Upper lobe of left lung (tissue), 6 donors: ENCODE measurements at places on chromosomes 1 and 21.

DNA sequence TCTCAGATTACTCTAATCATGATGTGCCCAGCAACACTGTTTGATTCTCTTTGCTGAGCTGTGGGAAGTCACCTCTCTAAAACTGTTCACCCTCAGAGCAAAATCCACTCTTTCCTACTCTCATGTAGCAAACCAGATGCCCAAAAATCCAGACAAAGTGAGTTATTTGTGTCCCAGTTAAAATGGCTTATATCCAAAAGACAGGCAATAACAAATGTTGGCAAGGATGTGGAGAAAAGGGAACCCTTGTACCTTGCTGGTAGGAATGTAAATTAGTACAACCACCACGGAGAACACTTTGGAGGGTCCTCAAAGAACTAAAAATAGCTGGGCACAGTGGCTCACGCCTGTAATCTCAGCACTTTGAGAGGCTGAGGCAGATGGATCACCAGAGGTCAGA is 384.0 kb downstream of the HHIPL2 start:
- no peak for DNase-seq
- no peaks in the 10 kb centered on the region for H3K27me3 ChIP-seq
- no peak overlapping the region for H3K27ac ChIP-seq
- no peak overlapping the region for H3K4me3 ChIP-seq
- H3K36me3 ChIP-seq: no peaks in the 10 kb centered on the region

GRCh38 chr1:186033847-186034271 is 299.7 kb downstream of the HMCN1 start:
- H3K36me3 ChIP-seq: no peaks in the 10 kb centered on the region
- no peak for DNase-seq
- no peaks in the 10 kb centered on the region for H3K4me1 ChIP-seq
- peak overlapping the region; percentile 7 for H3K27ac ChIP-seq

GRCh38 chr1:34050709-34051485 is 114.1 kb downstream of the CSMD2 start:
- no peaks in the 10 kb centered on the region for H3K27me3 ChIP-seq
- H3K27ac ChIP-seq: no peak overlapping the region
- DNase-seq: no peak
- H3K4me3 ChIP-seq: no peak overlapping the region

GRCh38 chr1:68143633-68144032 is 88.7 kb downstream of the WLS start:
- H3K4me1 ChIP-seq: peaks cover 19% of the 10 kb centered on the region
- no peaks in the 10 kb centered on the region for H3K36me3 ChIP-seq
- H3K4me3 ChIP-seq: no peak overlapping the region
- DNase-seq: no peak

DNA sequence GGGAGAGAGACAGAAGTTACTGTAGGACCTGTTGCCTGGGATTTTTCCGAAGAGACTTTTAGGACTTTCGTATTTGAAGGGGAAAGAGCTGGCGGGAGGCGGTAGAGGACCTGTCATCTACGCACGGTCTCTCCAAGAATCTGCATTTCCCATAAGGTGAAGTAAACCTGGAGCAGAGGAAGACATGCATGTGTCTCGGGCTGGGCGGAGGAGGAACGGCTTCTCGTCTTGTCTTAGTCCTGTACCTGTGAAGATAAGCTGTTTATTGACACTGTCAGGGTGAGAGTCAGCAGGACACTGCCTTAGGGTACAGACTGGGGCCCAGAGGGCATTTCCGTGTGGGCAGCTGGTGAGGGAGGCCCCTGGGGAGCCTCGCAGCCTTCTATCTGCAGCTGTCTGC is 123.4 kb upstream of the COL6A1 start:
- no peak overlapping the region for H3K4me3 ChIP-seq
- no peak for DNase-seq
- H3K27ac ChIP-seq: no peak overlapping the region
- no peaks in the 10 kb centered on the region for H3K4me1 ChIP-seq
- no peaks in the 10 kb centered on the region for H3K27me3 ChIP-seq

DNA sequence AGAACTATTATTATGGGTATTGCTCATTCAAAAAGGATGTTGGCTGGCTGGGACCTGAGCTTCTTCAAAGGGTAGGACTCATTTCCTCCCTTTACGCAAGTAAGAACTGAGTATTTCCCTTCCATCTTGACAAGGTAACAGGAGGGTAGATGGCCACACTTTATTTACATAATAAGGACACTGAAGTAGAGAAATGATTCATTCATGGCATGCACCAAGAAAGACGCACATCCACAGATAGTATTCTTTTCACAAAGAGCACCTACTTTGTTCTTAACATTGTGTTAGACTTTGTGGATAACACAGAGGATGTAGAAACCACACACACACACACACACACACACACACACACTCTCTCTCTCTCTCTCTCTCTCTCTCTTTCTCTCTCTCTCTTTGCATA is 82.9 kb downstream of the FAM78B start:
- H3K27ac ChIP-seq: no peak overlapping the region
- peaks cover 6% of the 10 kb centered on the region for H3K4me1 ChIP-seq
- no peak overlapping the region for H3K4me3 ChIP-seq
- no peaks in the 10 kb centered on the region for H3K27me3 ChIP-seq

GRCh38 chr1:154207262-154207661 is 1.1 kb upstream of the CFAP141 start:
- no peak overlapping the region for H3K27ac ChIP-seq
- DNase-seq: no peak
- no peaks in the 10 kb centered on the region for H3K27me3 ChIP-seq
- no peak overlapping the region for H3K4me3 ChIP-seq

- no peak overlapping the region for H3K4me3 ChIP-seq
- H3K27me3 ChIP-seq: no peaks in the 10 kb centered on the region
- peaks cover 4% of the 10 kb centered on the region for H3K36me3 ChIP-seq
- H3K27ac ChIP-seq: no peak overlapping the region
- DNase-seq: no peak
Observed at GRCh38 chr1:150309758-150310508, 11.4 kb upstream of the PRPF3 start.

GRCh38 chr1:48051466-48052126 is 54.4 kb upstream of the TRABD2B start:
- no peak for DNase-seq
- H3K27me3 ChIP-seq: no peaks in the 10 kb centered on the region
- no peak overlapping the region for H3K4me3 ChIP-seq
- H3K4me1 ChIP-seq: peaks cover 12% of the 10 kb centered on the region

DNA sequence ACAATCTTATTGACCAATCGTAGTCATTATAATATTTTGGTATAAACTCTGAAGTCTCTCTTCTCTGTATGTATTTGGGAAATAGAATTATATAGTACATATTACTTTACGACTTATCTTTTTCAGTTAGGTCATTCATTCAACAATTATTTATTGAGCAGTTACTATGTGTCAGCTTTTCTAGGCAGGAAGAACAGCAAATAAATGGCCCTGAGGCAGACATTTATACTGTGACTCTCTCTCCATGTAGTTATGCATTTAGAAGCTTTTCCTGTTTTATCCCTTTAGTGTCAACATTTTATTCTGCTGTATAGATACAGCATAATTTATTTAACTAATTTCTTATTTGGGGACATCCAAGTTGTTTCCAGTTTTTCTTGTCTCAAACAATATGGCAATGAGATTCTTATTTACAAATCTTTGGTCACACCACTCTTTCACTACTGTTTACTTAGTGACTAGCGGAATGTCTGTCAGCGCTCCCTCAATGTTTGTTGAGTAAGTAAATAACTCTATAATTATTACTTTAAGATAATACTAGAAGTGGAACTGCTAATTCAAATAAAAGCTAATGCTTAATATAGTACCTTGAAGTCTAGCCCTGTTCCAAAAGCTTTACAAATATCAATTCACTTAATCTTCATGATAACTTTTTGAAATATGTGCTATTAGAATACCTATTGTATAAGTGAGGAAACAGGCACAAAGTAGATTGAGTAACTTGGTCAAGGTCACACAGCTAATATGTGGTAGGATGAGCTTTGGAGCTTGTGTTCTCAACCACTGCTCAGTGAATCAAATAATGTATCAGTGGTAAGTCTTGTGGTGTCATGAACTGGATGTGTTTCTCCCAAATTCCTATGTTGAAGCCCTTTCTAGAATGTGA is 465.6 kb downstream of the SIPA1L2 start:
- H3K4me3 ChIP-seq: no peak overlapping the region
- H3K27ac ChIP-seq: no peak overlapping the region
- H3K27me3 ChIP-seq: no peaks in the 10 kb centered on the region
- H3K4me1 ChIP-seq: no peaks in the 10 kb centered on the region
- DNase-seq: no peak

- no peaks in the 10 kb centered on the region for H3K4me1 ChIP-seq
- H3K36me3 ChIP-seq: no peaks in the 10 kb centered on the region
- H3K4me3 ChIP-seq: no peak overlapping the region
- no peak overlapping the region for H3K27ac ChIP-seq
- H3K27me3 ChIP-seq: no peaks in the 10 kb centered on the region
Observed at GRCh38 chr1:204984499-204984898, 58.5 kb upstream of the CNTN2 start.

DNA sequence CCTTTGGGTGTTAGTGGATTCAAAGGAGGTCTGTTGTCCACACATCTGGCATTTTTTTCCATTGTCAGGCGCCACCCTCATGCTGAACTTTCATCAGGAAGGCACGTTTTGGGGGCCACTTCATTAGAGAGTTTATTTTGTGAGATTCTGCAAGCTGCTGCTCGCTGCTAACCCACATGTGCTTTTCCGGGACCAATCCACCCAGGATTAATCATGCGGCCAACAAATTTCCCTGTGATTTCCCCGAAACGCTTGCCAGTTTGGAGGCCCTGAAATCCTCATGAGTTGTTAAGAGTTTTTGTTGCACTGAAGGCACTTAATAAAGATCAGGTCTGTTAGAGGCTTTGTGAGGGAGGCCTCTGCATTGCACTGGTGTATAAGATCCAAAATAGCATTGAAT is 2.4 kb downstream of the PDPN start:
- no peak overlapping the region for H3K27ac ChIP-seq
- H3K4me3 ChIP-seq: no peak overlapping the region
- no peak for DNase-seq

DNA sequence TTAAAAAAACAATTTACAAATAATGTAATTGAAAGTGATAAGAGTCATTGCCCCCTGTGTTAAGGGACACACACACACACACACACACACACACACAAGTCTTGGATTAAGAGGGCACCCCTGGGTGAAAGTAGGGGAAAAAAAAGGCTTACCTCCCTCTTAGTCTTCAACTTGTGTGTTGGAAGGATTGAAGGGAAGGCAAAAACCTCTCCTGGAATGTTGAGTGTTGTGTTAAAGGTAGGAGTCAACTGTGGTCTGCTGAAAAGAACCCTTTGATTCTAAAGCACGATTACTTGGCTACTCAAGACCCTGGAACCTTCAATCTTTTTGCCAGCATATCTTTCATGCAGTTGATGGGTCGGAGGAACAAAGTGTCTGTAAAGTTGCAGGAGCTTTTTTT is 6.4 kb downstream of the PBX1 start:
- no peaks in the 10 kb centered on the region for H3K27me3 ChIP-seq
- no peaks in the 10 kb centered on the region for H3K36me3 ChIP-seq
- H3K4me3 ChIP-seq: peak overlapping the region; percentile 66
- H3K4me1 ChIP-seq: peaks cover 21% of the 10 kb centered on the region
- peak overlapping the region; percentile 43 for H3K27ac ChIP-seq
- DNase-seq: no peak

DNA sequence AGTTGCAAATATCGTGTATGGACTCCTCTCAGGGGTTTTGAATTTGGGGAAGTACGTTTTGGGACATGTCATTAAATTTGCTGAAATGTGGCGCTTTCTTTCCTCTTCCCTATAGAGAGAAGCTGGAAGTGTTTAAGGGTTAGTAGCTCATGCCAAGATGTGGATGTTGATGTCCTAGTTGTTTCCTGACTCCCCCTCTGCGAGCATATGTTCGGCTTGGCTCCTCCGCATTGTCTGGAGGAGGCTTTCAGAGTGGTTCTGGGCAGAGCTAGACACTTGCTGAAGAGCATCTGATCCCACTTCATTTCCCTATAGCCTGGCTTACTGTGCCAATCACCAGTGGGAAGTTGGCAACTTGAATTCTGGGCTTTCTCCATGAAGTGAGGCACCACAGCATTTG is 347.4 kb upstream of the B3GALT2 start:
- DNase-seq: no peak
- H3K27me3 ChIP-seq: no peaks in the 10 kb centered on the region
- no peak overlapping the region for H3K4me3 ChIP-seq
- no peaks in the 10 kb centered on the region for H3K4me1 ChIP-seq
